Thymus (tissue), 14 donors: ENCODE measurements at places on chromosomes 5 and 9.
A peak's percentile ranks its signal among the peaks of the same experiment; 100 is the strongest.

DNA sequence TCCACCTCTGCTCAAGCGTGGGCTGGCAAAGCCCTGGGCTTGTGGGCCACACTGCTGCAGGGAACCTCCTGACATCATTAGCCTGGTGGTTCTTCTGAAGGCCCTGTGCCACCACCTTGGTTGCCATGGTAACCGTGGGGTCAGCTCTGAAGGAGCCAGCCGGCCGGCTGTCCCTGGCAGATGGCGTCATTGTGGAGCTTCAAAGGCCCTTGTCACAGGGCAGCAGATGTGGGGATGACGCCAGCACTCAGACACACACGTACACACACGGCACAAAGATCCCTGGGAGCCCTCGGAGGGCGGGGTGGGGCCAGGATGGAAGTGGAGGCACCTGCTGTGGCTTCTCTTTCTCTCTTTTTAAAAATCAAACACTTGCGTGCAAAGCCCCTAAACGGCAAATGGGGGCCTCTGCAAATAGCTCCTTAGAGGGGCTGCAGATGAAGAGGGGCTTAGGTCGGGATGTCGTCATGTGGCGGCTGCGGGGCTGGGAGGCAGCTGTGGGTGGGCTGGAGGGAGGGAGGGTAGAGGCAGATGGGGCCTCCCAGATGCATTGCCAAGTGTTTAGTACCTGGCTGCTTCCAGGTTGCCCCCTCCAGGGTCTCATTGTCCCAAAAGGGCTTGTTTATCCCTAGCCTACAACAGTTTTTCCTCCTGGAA lies 19.5 kb upstream of the RPL26L1 start:
- no peak for DNase-seq

DNA sequence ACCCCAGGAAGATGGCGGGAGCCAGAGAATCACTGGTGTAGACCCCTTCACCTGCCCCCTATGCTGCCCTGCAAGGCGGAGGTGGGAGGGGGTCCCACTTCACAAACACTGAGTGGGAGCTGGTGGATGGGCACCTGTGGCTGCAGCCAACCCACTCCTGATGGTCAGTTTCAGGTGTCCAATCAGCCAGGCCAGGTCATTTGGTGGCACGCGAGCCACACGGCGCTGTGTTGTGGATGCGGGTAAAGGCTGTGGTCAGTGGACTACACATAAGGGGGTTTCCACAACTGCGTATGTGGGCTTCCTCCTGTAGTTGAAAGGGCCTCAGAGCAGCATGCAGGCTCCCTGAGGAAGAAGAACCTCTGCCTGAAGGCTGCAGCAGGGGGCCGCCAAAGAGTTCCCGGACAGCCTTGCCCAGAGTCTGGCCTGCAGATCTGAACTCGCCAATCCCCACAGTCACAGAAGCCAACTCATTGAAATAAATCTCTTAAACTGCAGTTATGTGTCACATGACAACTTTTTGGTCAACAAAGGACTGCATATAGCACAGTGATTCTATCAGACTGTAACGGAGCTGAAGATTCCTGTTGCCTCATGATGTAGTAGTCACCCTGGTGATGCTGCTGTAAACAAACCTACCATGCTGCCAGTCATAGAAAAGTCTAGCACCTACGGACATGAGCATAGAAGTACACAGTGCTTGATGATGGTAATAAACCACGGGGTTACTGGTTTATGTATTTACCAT lies 284.7 kb upstream of the IRX2 start:
- DNase-seq: no peak

DNA sequence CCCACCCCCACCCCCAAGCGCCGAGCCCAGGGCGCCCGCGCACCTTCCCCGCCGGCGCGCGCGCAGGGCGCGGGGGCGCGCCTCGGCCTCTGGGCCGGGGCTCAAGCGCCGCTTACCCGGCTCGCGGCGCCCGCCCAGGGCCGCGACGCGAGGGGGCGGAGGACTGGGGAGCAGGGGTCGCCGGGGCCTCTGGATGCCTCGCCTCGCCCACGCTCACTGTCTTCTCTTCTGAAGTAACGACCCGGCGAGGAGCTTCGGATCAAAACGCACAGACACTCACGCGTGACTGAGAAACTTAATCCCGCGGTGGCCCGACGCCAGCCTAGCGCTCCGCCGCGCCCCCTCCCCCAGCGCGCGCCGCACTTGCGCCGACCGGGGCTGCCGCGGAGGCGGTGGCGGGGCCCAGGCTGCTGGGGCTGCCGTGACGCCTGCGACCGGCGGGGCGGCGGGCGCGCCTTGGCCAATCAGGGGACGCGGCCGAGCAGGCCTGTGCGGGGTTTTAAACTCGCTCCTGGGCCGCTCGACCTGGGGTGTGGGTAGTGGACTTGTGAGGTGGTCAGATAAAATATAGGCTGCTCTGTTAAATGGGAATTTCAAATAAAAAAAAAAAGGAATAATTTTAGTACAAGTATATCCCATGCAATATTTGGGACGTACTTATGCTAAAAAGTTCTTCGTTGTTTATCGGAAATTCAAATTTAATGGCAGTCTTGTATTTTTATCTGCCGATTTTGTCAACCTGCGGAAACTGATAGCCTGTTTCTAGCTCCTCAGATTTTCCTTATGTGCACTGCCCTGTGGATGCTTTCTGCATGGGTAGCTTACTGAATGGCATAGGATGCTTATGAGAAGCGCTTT lies at the start of gene MPDZ:
TSS of gene MPDZ (minus strand) at position 409 of the 858 bp plus-strand sequence. CDS start 29,377 bp downstream, outside the sequence.
- peak; percentile 13 for DNase-seq

- no peak for DNase-seq
Measured at GRCh38 chr5:169181814-169182213, 119.1 kb downstream of the SLIT3 start.

DNA sequence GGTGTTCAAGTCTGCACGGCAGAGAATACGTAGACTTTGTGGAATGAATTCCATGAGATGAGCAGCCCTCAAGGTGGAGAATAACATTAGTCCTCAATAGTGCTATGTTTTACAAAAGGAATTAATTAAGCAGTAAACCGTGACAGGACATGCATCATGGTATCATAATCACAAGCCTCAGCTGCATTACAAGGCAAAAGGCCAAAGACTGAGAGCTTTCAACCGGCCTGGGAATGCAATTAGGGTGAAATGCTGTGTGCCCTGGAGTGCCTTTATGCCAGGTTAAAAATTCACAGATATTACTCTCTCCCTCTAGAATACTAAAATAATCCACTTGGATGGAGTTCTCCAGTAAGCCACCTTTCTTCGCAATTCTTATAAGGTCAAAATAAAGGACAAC lies 270.6 kb downstream of the MLLT3 start:
- DNase-seq: no peak

GRCh38 chr5:32147236-32147635 lies 26.9 kb downstream of the GOLPH3 start:
- no peak for DNase-seq

GRCh38 chr9:109487247-109487646 lies 10.9 kb downstream of the PTPN3 start:
- DNase-seq: no peak

DNA sequence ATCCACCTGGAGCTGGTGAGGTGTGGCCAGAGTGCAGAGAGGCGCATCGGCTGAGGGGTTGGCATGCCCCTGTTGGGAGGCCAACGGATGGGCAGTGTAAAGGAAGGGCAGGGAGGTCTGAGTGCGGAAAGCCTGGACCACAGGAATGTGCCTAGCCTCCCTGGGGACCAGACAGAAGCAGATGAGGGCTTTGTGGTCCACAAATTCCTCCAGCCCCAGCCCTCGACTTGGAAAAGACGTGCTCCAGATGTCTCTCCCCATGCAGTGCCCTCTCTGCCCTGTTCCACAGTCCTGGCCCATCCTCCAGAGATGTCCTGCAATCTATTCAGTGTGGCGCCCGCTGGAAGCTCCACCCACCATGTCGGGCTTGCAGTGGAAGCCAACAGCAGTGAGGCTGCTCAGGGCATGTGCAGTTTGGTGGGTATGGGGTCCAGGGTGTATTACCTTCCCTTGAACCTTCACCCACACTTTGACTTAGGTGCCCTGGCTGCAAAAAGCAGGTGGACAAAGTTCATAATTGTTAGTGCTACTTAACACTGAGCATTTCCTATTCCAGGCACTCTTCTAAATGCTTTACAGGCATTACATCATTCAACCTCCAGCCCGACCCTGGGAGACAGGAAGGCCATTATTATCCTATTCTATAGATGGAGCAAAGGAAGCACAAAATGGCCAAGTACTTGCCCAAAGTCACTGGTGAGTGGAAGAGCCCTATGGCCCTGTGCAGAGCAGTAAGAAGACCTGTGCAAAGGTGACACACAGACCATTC lies 120.2 kb upstream of the SLC25A48 start:
- no peak for DNase-seq

GRCh38 chr5:40312205-40312604 lies 367.5 kb upstream of the PTGER4 start:
- no peak for DNase-seq

DNA sequence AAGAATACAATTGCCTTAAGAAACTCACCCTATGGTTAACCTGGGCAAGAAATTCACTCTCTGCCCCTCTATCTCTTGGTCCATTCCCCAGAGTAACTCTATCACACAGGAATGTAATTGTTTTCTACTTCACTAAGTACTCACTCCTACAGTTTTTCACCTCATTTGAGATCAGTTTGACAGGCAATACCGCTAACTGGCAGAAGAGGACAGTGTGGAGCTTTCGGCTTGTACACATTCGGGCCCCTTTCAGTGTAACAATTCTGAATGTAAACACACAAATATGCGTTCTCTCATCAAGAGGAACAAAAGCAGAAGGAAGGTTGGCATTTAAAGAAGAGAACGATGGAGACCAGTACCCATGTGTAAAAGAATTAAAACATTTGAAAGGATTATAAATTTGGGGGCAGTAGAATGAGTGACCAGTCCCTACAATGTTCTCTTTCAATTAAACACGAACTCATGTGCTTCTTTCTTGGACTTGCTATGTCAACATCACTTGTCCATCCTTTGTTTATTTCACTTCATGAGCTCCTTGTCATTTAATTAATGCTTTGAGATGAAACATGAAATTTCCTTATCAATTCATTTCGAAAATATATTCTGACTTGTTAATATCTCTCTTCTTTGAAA lies 188.5 kb upstream of the GRAMD2B start:
- DNase-seq: no peak

- no peak for DNase-seq
Measured at GRCh38 chr5:38285226-38285625, 26.9 kb downstream of the EGFLAM start.

DNA sequence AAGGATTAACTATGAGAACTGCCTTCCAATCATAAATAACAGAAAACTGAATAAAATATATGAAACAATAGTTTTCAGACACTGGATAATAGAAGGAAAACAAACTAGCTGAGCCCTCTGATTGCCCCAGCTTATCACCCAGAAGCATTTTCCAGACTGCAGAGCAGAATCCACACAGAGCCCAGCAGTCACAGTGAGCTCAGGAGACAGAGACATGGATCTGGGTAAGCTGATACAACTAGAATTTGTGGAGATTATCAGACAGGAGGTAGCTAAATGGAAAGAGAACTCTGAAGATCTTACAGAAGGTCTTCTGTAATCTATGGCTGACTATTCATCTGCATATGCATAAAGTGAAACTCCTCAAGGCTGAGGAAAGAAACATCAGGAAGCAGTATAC lies 128.8 kb downstream of the NR2F1-AS1 start:
- DNase-seq: no peak

GRCh38 chr9:114216081-114216480 lies 60.7 kb downstream of the COL27A1 start:
- DNase-seq: no peak

DNA sequence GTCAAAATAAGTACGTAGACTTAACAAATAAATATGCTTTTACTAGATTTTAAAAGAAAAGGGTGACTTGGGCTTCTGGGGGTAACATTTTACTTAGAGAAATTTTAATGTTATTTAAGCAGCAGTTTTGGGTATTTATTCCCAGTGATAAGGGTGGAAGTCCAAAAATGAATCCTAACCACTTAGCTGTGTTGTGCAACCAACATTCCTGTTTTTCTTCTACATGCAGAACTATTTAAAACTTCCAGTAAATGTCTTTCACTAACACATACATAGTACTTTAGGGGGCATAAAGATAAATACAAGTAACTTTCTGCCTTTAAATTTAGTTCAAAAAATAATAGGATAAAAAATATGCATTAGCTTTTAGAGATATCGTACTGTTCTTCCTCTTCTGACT lies 436.7 kb downstream of the CTNND2 start:
- no peak for DNase-seq

- DNase-seq: no peak
Measured at GRCh38 chr9:89491694-89492093, 6.2 kb downstream of the SEMA4D start.

- no peak for DNase-seq
Measured at GRCh38 chr5:179872828-179873575, 14.4 kb upstream of the MRNIP start.

- no peak for DNase-seq
Measured at GRCh38 chr9:121662359-121662758, 10.9 kb downstream of the DAB2IP start.

GRCh38 chr9:78682216-78682615 lies 385.3 kb downstream of the PSAT1 start:
- no peak for DNase-seq

- no peak for DNase-seq
Measured at GRCh38 chr9:33695299-33695698, 100.1 kb upstream of the PRSS3 start.

- no peak for DNase-seq
Measured at GRCh38 chr5:178281331-178281730, 48.7 kb upstream of the PHYKPL start.

- DNase-seq: no peak
Measured at GRCh38 chr5:82397741-82398320, 119.7 kb upstream of the RPS23 start.

DNA sequence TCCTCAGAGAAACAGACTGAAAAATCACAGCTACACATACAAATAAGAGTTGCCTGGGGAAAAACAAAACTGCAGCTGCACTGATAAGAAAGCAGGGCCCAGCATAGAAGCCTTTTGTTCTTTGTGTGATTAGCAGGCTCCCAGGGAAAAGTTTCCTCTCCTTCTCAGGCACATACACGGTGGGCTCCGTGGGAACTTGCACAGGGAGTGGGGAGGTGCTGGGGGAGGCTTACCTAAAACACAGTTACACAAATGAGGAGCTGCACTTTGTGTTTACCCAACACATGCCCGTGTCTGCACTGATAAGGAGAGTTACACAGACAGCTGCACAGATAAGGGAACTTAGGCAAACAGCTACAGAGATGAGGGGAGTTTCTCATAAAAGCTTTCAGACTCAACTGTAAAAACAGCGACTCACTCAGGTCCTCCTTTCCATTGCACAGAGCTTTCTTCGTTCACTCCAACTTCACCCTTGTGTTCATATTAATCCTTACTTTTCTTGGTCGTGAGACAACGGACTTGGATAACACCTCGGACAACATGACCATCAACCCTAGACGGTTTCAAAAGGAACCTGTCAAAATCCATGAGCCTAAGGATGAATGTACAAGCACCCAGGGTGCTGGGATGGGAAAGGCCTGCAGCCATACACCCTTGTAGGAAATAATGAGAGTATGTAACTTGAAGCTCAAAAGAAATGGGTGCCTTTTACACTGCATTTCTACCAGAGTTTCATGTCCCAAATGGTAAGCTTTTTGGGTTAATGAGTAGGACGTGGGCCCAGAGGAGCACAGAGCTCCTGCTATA lies 50.8 kb downstream of the SERINC5 start:
- DNase-seq: no peak
